Hematopoietic multipotent progenitor cell treated with erythropoietin and hydrocortisone succinate and interleukin-3 and kit ligand, for 4 days (in vitro differentiated cells): ENCODE measurements at places on chromosomes 5 and 9.

DNA sequence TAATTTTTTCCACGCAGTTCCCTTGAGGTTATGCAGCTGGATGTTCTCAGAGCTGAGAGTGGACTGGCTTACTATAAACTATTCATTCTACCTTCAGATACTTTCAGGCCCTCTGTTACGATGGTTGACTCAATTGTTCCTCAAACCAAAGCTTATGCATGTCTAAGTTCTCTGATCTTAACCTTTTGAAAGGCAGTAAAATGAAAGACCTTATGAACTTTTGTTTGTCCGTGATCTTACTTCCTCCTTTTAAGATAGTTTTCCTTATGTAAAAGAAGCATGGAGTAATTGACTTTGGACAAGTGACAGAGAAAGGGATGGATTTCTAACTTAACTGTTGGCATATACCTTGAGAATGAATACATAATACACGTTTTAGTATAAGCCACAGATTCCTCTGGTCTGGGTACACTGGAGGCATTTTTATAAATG, 575.7 kb downstream of the PDE4D start:
- no peak for DNase-seq

DNA sequence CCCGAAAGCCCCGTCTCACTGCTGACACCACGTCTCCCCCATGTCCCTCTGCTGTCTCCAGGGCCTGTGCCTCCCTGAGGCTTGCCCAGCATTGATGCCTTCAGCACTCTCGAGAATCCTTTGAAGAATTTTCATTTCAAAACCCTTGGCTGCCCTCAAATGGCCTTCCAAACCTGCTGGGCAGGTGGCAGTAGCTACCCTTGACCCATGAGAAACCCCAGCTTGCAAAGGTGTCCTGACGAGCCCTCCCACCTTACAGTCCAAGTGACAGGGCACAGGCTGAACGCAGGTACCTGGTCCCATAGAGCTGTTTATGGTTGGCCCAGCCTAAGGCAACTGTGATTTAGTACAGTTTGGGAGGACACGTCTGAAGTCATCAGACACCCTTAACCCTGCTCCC, 97.2 kb upstream of the SPIN1 start:
- DNase-seq = no peak

GRCh38 chr9:82196622-82197441, 208.3 kb downstream of the SPATA31D1 start:
- DNase-seq = no peak

DNA sequence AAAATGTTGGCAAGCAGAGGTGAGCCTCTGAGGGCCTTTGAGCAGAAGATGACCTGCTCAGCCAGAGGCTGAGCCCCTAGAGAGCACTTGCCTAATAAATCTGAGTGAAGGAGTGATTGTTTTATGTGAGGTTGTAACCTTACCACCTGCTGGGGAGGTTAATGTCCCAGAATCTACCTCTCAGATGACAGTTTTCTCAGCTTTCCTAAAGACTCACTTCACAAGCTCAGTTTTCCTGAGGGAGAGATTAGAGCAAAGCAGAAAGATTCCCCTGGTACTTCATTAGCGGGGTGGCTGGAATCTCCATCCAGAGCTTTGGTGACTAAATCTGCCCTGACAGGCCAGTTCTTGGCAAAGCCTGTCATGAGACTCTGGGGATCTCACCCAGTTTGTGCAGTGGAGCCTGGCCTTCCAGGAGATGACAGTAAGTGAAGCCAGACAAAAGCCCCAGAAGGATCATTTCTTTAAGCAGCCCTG, 48.8 kb upstream of the GALNT10 start:
- DNase-seq = no peak

DNA sequence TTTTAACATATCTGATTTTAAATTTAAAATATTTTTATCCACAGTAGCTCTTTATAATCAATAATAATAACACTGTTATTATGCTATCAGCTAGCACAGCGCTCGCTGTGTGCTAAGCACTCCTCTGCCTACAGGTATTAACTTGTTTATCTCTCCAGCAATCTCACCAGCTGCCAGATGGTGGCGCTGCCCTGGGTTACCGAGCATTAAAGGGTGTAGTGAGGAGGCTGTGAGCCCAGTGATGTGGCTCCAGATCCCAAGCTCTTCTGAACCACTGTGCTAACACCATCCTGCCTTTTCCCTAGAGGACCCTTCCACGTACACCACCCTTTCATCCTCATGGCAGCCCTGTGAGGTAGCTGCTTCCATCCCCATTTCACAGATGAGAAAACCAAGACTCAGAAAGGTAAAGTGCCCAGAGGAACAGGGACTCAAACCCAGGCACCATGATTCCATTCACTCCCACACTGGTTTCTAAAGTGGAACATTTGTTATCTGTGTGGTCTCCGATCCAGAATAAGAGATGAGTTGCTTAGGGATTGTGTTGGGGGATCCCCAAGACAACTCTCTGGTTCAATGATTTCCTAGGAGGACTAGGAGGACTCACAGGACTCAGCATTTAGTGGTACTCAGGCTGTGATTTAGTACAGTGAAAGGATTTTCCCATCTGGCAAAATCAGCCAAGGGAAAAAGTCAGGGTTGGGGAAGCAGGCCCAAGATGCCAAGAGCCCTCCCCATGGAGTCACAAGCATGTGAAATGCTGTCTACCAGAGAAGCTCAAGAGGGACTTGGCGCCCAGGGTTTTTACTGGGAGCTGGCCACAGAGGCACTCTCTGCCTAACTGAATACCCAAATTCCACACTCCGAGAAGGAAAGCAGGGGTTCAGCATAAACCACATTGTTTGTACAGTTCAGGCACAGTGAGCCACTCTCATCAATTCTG, 7.0 kb downstream of the IGFBPL1 start:
- peak; percentile 60 for DNase-seq

DNA sequence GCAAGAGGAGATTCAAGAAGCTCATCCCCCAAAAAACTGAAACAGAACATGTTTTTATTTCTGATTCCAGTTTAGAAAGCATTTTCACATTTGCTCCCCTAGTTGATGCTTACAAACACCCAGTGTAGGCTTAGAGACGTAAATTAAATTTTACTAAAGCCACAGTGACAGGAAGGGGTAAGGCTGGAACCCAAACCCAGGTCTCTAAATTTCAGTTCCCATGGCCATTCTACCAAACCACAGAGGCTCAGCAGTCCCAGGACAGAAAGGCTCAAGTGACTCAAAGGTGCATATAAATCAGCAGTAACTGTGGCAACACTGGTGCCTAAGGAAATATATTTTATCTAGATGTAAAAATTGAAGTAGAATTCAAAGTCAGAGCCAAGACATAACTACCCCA, 128.7 kb downstream of the CEP120 start:
- no peak for DNase-seq

DNA sequence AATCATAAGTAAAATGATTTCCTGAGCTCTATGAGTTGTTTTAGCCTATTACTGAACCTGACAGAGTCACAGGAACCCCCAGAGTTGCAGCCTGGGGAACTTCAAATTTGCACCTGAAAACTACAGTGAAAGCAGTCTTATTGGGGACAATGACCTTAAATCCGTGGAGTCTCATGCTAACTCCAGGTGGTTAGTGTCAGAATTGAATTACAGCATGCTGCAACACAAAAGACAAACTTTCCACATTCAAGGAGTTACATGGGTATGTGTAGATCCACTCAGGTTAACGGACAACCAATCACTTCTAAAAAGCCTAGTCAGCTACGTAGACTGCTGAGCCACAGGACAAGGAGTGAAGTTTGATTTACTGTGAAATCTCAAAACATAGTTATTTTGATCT, 49.7 kb downstream of the PLPP1 start:
- no peak for DNase-seq

DNA sequence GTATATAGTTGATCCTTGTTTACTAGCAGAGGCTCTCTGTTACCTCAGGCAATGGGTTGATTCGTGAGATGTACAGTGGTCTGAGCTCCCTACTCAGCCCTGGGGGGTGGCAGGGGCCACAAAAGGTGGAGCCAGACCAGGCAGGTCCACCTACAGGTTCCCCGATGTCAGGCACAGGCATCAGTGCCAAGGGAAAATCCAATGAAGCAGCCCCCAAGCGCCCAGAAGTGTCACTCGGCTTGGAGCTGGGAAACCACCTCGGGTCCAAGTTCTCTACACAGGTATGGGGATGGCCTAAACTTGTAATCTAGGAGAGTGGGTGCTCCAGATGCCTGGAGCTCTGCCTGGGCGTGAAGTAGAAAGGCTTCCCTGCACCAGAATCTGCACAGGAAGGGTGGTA, 188.8 kb downstream of the KIAA0825 start:
- DNase-seq = no peak

- DNase-seq = peak; percentile 88
These were observed 31.1 kb downstream of the SEMA6A start for GRCh38 chr5:116543501-116543900.

DNA sequence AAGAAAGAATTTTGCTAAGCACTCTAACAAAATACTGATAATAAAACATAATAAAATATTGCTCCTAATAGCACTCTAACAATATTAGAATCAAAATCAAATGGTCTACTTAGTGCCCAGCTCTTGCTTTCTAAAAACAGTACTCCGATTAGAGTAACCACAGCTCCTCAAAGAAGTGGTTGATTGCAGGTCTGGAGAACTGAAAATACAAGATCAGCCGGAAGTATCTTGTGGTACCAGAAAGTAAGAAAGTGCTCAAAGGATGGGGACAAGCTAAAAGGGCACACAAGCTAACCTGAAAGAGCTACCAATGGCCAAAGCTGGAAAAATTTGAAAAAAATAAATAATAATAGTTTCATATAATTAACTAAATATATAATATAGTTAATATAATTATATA, 119.2 kb downstream of the CWC27 start:
- DNase-seq = no peak

GRCh38 chr9:107020040-107020530, 157.1 kb downstream of the ZNF462 start:
- no peak for DNase-seq

DNA sequence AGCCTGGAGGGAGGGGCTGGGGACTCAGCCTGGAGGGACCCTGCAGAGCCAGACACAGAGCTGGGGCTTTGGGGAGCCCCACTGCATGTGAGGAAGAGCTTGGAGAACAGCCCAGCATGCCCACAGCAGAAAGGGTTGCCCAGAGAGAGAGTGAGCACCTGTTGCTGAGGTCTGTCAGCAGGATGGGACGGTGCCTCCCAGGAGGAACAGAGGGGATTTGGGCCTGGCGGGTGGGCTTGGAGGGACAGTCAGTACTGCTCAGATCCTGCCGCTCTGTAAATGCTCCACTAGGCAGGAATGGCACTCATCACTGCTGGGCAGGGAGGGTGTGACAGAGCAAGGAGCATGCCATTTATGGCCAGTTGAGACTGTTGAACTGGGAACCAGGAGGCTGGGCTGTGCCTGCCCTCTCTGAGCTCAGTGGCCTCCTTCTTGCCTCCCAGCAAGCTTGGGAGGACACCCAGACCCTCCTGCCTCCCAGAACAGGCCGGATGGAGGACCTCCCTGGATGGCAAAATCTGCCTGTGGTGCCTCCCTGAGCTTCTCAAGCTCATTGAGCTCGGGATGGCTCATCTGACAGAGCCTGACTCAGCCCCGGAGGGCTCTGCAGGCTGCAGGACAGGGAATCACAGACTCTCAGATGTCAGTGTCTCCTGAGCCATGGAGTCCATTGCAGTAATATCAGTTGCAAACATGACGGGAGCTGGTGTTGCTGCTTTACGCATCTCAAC, 786 bp upstream of the HRCT1 start:
- DNase-seq = no peak

DNA sequence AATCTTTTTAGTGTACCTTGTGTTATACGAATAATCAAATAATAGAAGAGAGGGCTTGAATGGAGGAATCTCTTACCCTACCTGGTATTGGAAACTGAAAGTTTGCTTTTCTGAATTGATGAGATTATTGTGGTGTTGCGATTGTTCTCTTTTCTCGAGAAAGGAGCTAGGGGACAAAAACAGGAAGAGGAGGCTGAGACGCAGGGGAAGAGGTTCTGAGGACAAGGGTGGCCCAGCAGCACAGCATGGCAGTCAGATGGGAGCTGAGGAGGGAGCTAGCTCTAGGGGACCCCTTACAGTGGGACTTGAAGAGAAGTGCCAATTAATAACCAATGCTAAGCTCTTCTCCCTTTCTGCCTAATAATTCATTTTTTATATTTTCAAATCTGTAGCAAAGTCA, 183.3 kb upstream of the DMAC1 start:
- DNase-seq = peak; percentile 43

- no peak for DNase-seq
These were observed 17.9 kb downstream of the ZSWIM6 start for GRCh38 chr5:61349935-61350334.

DNA sequence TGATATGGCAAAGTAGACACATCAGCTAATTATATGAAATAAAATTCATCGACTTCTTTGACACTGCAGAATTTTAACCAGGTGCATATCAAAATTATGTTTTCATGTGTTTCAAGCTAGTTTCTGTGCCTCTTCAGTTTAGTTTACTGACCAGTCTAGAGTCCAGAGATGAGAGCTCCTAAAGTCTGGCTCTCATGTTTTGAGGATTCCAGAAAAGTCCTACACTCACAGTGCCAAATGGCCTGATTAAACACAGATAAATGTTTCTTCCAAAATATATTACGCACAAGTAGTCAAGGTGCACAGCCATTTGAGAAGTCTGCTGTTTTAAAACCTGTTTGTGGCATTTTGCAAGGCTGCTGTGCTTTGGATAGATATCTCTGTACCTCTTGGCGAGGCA, 15.6 kb downstream of the RGMB start:
- DNase-seq = no peak

DNA sequence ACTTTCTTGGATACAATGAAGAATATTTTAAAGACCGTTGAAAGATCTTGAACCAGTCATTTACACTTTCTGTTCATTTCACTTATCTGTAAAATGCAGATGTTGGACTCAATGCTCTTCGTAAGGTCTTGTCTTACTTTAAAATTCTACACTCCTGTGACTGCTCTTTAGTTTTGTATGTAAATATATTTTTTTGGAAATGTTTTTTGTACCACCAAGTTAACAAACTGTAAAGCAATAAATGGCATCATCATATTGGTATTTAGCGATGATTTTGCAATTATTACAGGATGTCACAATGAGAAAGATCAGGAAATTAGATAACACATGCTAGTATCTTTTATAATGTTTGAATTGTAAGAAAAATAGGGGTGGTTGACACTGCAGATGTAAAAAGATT, 80.8 kb upstream of the GNAQ start:
- DNase-seq = peak; percentile 53

GRCh38 chr5:88109818-88110217, 158.8 kb downstream of the TMEM161B start:
- DNase-seq = no peak

- DNase-seq = no peak
These were observed 328.9 kb downstream of the NR2F1-AS1 start for GRCh38 chr5:93252165-93252564.

DNA sequence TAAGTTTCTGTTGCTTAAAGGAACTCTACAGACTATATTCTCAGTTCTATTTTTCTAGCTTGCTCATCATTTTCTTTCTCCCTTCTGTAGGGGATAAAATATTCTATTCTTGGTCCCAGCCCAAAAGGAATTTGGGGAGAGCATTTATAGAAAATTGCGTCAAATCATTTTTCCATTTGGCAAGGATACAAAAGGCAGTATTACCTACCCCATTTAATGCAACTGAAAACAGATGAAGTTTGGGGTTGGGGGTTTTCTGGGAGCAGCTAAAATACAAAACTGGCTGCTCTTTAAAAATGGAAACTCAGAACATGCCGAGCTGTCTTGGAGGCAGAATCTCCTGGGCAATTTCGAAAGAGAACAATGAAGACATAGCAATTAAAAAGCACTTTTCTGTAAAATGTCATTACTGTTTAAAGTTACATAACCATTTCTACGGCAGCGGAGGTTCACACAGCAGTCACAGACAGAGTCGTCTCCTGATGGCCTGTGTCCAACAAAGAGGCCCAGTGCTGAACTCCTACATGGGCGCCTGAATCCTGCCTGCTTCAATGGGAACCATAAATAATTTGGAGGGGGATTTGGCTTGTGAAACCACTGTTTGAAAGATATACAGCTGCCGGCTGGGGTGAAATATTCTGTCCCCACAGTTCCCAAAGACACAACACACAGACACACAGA, 152.4 kb downstream of the BRINP1 start:
- no peak for DNase-seq
